ENCODE measurements at places on chromosomes 12 and 14. TPM values are rescaled to one million over a fixed set of nuclear protein-coding genes. Genes with fewer than 3 reads are reported as not detected.

- no peak for DNase-seq
These were observed 278.2 kb downstream of the ZFP36L1 start for GRCh38 chr14:68514608-68515194.

The ZDHHC22 gene
- not detected for total RNA-seq

- no peak for DNase-seq
These were observed 5.5 kb upstream of the KLHL33 start for GRCh38 chr14:20441461-20441860.

DNA sequence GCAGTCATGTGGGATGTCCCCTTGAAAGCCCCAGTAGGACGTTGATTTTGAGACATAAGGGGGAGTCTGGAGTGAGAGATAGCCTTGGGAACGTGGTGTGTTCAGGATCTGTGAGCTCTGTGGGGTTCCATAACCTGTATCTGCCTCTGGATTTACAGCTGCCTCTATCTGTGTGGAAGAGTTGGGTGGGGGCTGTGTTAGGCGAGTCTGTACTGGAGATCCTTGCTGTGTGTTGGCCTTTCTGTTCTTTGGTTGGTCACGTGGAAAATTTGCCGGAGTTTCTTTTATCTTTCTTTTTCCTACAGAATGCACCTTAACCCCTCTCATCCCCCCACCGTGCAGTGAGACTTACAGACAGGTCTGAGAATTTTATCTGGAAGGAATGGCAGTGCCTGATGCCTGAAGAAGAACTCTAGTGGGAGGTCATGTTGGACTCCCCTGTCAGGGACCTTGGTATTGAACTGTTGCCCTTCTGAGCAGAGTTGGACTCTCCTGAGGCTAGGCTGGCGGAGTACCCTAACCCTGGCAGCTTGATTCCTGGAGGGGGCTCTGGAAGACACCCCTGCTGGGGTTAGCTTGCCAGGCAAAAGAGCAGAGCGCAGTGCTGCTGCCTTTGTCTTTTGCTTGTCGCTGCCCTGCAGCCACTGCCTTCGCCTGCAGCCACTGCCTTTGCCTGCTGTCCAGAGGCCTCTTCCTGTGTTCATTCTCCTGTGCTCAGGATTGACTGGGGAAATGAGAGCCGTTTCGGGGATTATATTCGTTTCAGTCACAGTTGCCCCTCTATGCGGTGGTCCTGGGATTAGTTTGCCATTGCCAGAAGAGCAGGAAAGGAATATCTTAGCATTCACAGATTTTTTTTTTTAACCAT lies 34.1 kb downstream of the ZNF664 start:
- DNase-seq = no peak

DNA sequence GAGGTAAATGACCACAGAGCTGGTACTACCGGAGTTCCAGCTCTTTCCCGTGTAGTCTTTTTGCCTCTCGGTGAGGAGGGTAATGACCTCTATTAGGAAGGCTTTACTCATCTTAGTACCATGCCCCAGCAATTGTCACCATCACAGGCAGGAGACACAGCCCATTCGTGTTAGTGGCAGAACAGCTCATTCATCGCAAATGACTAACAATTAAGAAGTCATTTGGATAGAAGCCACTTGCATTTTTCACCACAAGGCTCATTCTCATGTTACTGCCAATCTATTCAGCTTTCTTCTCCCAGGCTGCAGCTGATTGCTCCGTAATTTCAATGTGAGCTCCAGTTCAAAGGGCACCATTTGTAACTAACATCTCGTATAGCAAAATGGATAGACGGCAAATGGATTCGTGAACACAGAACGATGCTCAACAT lies 718.8 kb upstream of the TMEM132C start:
- DNase-seq = peak; percentile 64

GRCh38 chr14:63243646-63244045 lies 39.4 kb downstream of the RHOJ start:
- no peak for DNase-seq

DNA sequence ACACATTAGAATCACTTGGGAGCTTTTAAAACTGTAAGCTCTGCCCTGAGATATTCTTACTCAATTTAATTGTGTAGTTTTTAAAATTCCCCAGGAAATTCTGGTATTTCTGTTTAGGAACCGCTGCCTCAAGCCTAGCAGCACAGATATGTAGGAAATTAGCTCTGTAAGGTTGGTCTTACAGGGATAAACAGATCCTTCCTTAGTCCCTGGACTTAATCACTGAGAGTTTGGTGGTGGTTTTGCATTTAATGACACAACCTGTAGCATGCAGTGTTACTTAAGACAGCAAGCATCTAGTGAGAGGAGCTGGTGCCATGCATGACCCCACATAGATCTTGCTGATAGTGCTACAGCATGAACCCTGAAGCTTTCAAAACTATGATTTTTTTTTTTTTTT lies 19.9 kb upstream of the PAPLN start:
- no peak for DNase-seq

GRCh38 chr14:98379830-98380229 lies 892.2 kb downstream of the BCL11B start:
- DNase-seq = no peak

The EPYC gene
- total RNA-seq = 5.6 TPM

- no peak for DNase-seq
These were observed 19.6 kb downstream of the NINJ2 start for GRCh38 chr12:643475-644302.

DNA sequence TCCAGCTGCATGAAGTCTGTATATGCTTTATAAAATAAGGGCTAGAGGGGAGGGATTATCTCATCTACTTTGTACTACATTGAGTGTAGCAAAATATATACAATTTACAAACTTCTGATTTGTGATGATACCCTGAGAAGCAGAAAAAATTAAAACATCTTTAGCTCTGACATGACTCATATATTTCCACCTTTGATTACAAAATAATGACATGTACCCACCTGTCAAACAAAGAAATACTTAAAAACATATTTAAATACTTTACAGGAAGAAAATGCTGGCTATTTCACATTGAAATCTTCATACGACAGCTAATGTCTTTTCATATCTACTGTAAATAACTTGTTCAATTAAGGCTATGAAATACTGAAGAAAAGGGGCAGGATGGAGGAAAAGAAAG lies 3.3 kb downstream of the GPR135 start:
- no peak for DNase-seq

GRCh38 chr14:56118611-56119181 lies 485 bp downstream of the PELI2 start:
- no peak for DNase-seq

DNA sequence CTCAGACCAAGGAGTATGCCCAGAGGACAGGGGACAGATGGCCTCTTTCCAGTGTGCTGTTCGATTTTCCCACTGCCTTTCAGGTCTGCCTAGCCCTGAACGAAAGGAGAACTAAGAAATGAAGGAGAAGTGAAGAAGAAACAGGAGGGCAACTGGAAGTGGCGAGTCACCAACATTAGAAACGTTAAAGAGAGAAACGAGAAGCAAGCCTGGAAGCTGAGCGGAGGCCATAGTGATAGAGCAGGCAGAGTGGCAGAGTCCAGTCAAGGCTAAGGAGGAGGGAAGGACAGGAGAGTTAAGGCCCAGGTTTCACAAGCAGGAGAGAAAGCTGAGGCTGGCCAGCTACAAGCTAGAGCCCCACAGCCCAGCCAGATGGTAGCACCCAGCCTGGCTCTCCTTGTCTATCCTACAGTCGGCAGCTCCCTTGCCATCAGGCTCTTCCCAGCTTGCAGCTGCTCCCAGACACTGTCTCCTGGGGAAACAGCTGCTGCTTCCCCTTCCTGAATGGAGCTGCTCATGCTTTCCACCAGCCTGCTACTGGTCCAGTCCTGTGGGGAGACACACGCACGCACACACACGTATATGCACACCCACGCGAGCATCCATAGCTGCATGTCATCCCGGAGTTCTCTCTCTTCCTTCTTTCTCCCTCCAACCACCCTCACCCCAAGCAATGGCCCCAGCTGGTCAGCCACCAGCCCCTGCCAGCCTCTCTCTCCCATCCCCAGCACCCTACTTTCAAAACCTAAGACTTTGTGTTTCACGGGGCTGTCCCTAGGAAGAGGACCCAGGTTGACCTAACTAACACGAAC lies 139.7 kb upstream of the CCND2 start:
- DNase-seq = no peak

GRCh38 chr12:26271024-26271423 lies 75.7 kb downstream of the SSPN start:
- DNase-seq = no peak

The TAS2R9 gene
- total RNA-seq = not detected

GRCh38 chr14:24829862-24830261 lies 195.9 kb upstream of the GZMB start:
- no peak for DNase-seq

The TMPRSS12 gene
- not detected for total RNA-seq

GRCh38 chr12:116138781-116139180 lies 138.7 kb downstream of the MED13L start:
- DNase-seq = no peak

The KRT77 gene
- total RNA-seq = not detected

- DNase-seq = no peak
These were observed 45.5 kb downstream of the SLC38A6 start for GRCh38 chr14:61026526-61026925.

DNA sequence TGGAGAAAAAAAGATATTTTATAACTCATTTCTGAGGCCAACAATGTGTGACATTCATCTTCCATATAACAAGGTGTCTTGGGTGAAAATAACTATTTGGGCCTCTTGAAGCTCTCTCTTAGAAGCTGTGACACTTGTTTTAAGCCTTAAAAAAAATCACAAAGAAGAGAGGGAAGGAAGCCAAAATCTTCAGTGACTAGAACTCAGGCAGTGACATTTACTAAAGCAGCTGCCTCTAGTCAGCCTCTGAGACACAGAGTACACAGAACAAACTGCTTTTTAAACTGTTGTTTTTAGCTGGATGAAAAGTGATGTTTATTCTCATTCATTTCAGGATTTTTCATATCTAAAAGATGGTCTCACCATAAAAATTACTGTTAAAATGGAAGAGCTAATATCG lies 793.6 kb downstream of the GALC start:
- no peak for DNase-seq

The EEF1AKMT3 gene
- total RNA-seq = 7.9 TPM

DNA sequence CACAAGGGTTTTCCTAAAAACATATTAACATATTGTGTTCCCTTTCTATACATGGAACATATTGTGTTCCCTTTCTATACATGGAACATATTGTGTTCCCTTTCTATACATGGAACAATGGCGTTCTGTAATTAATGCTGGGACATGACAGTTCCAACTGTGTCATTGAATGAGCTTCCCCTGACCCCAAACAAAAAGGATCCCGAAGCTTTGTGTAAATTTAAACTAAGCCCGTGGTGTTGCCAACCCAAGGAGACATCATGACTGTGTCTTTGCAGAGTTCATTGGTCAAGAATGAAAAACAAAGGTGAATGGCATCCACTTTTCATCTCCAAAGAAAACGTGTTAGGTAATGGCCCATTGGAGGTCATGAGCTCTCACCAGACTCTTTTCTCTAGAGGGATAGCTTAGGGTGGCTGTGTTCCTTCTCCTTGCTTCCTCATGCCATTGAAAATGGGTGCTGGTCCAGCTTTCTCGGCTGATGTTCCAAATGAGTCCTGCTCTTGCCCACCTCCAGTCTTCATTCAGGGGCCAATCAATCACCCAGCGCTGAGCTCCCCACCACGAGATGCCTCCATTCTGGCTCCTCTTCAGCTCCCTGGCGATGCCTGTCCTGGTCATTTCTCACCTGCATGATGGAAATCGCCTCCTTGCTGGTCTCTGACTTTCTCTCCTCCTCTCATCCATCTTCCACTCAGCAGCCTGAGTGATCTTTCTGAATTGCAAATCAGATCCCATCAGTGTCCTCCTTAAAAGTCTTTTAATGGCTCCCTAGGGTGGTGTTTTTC lies 156.1 kb downstream of the VRK1 start:
- DNase-seq = no peak

The ZFHX2 gene
- 0.10 TPM for total RNA-seq

The KLRB1 gene
- not detected for total RNA-seq

- no peak for DNase-seq
These were observed 17.6 kb downstream of the MON2 start for GRCh38 chr12:62484233-62484632.

The APOLD1 gene
- 2.7 TPM for total RNA-seq

The DIO2 gene
- total RNA-seq = 48.7 TPM

GRCh38 chr12:948238-948637 lies 1.3 kb downstream of the RAD52 start:
- no peak for DNase-seq

The CCDC38 gene
- not detected for total RNA-seq

The CCDC196 gene
- total RNA-seq = not detected

GRCh38 chr12:94621662-94622359 lies 28.5 kb downstream of the TMCC3 start:
- no peak for DNase-seq

GRCh38 chr14:63470962-63471793 lies 72.0 kb downstream of the PPP2R5E start:
- DNase-seq = peak; percentile 48

Data from H4 (cell line).